NCI-H1694 treated with DMSO at 0.1 percent for 48 hours (cell line): ENCODE measurements at places on chromosomes 2 and 18.
A peak's percentile ranks its signal among the peaks of the same experiment; 100 is the strongest.

GRCh38 chr18:23244401-23244800 lies 109.1 kb downstream of the CABLES1 start:
- DNase-seq: peak; percentile 87

DNA sequence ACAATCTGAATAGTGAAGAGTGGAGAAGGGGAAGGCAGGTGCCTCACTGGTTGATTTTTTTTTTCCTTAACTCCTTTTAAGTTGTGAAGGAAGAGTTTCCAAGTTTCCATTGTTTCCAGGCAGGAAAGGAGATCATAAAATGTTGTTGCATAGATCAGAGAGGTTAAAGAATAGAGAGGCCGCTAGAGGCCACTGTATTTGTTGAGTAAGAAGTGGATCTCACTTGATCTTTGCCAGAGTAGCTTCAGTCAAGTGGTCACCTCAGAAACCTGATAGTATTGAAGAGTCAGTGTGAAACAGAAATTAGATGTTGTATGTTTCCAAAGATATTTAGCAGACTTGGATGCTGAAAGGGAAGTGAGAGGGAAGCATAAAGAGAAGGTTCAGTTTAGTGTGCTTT lies 17.6 kb downstream of the CTNNA2 start:
- no peak for DNase-seq

DNA sequence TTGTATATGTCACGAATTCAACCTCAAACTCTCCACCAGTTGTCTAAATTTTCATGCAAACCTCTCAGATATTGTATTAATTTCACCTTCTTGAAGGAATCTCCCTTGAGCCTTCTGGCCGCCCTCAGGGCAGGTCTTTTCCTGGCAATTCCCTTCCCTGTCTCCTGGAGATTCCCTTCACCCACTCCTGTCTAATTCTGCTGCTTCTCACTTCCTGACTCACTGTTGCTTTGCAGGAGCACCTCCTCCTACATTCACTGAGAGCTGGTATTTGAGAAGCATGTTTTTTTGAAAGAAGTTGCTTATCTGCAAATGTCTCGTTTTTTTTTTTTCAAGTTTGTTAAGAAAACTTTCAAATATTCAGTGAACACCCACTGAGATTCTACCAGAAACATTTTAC lies 79.9 kb upstream of the OTOS start:
- no peak for DNase-seq

DNA sequence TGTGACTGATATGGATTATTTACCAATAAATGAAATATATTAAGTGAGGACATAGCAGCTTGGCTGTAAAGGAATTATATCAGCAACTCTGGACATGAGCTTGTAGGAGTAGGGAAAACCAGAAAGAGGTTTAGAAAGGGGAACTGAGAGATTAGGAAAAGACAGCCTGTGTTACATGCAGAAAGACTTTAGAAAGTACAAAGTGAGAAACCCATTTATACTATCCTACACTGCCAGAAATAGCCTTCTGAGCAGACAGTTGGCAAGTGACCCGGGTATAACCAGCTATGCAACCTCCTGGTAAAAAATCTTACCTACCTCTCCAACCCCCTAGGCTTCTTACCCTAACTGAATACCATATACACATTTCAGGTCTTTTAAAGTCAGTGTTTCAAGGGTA lies 134.1 kb downstream of the ANKRD44 start:
- DNase-seq: no peak

DNA sequence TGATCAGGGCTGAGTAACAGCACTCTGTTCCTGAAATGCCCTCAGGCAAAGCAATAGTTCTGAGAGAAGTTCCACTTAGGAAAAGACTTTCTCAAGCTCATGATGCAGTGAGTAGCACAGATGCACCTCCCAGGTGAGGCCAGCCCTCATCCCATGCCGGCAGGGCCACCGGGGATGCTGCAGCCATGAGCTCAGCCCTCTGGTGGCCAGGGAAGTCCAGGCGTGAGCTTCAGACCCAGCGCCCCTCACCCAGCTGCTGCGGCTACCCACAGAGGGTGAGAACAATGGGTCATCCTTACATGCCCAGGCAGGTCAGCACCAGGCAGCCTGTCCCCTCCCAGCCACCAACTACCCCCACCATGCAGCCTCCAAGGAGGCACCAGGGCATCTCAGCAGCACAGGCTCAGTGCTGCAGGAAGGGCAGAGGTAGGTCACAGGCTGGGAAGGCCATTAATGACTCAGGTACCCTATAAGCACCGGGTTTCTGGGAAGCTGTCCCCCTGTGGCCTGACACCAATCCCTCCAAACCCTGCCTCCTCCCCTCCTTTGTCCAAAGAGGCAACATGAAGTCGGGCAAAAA lies 50.6 kb downstream of the TTC32 start:
- DNase-seq: no peak

DNA sequence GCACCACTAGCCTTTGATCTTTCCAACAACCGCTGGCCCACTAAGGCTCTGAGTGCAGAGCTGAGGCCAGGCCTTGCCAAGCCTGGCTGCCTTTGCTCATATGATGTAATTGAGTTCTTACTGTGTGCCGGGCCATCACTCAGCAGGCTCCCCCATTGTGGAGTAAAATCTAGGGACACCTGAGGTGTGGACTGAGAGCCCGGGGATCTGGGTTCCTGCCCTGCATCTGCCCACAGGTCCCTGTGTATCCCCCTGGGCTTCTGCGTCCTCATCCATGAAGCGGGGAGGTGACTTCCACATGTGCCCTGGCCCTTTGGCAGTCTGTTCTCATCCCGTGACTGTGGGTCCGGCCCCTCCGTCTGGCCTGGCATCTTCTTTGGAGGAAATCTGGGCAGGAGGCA lies 33.8 kb downstream of the GREB1 start:
- no peak for DNase-seq

GRCh38 chr2:138094031-138094430 lies 129.8 kb downstream of the HNMT start:
- no peak for DNase-seq

DNA sequence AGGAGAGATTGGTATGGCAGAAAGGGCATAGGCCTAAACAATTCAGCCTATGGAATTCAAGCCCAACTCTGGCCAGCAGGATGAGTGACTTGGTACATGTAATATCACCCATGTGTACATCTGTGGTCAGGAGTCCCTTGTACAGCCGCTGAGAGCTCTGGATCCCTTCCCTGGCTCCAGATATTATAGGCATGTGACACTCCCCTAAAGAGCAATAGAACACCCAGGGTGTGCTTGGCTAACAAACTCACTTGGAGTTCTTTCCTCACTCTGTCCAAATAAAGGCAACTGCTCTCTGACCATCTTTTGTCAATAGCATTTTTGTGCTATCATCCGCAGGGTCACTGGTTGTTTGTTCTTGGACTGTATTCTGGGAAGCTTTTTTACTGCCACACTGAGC lies 197.4 kb upstream of the NCKAP5 start:
- no peak for DNase-seq

DNA sequence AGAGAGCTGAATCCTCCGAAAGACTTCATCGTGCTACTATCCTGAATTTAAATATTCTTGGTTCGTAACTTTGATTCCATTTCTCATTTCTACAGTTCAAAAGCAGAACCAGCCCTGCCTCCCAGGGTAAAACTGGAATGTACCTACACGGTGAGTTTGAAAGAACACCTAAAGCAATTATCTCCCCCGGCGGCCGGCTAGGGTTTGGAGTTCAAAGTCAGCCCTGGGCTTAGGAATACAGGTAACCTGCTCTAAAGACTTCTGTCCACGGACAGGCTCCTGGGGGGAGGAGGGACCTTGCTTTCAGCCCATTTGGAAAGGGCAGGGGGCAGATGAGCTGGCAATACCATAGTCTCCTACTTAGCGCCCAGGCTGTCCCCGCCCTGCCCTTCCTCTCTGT lies 32.3 kb downstream of the CYP27C1 start:
- DNase-seq: no peak

DNA sequence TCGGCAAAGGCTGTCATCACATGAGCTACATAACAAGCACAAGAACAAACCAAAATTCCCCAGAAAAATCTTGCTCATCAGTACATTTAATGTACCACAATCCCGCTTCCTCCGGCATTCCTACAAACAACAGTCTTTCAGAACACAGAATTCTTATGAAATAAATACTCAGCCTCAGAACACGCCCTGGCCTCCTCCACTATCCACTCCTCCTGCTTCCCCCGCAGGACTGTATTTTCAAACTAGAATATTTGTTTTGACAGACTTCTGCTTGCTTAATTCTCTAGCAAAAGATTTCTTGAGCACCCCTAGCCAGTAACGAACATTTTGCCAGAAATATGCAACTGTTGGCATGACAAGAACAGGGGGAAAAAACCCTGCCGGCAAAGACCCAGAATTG lies 131.2 kb downstream of the THADA start:
- DNase-seq: no peak

GRCh38 chr2:65055422-65056214 lies 598 bp upstream of the CEP68 start:
- DNase-seq: no peak

- DNase-seq: no peak
These were observed 71.0 kb downstream of the PRPF40A start for GRCh38 chr2:152646264-152646663.

DNA sequence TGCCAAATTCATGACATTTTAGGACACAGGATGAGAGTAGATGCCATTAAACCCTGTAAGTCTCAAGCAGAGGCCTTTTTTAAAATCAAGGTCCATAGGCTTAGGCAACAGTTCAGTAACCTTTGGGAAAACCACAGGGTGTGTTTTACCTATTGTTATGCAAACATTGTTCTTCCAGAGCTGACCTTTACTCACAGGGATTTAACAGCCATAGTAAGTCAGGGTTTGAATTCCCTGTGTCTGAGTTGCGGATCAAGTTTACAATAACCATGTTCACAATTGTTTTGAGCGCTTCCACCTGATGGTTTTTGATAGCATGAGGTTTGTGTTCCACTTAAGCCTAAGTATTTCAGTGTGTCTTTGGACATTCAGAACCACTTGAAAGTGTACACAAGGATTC lies 160.1 kb upstream of the BOD1L2 start:
- DNase-seq: no peak

GRCh38 chr2:98647636-98648035 lies 39.2 kb downstream of the UNC50 start:
- DNase-seq: no peak

DNA sequence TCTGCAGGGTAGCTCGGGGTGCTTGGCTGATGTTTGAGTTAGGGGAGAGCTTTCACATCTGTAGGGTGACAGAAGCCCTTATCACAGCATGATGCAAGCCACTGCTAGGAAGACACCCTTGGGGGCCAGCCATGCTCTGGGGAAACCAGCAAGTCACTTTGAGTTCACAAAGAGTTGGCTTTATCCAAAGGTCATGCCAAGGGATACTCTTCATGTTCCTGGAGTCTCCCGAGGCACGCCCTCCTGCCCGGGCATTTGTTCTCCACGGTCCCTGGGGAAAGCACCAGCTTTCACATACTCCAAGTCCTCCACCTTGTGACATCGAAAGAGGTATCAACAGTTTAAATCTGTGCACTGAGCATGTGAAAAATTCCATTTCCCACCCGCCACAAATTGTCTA lies 227.7 kb downstream of the VAPA start:
- DNase-seq: no peak

- DNase-seq: peak; percentile 62
These were observed 110.2 kb downstream of the MDH1 start for GRCh38 chr2:63698786-63699548.

DNA sequence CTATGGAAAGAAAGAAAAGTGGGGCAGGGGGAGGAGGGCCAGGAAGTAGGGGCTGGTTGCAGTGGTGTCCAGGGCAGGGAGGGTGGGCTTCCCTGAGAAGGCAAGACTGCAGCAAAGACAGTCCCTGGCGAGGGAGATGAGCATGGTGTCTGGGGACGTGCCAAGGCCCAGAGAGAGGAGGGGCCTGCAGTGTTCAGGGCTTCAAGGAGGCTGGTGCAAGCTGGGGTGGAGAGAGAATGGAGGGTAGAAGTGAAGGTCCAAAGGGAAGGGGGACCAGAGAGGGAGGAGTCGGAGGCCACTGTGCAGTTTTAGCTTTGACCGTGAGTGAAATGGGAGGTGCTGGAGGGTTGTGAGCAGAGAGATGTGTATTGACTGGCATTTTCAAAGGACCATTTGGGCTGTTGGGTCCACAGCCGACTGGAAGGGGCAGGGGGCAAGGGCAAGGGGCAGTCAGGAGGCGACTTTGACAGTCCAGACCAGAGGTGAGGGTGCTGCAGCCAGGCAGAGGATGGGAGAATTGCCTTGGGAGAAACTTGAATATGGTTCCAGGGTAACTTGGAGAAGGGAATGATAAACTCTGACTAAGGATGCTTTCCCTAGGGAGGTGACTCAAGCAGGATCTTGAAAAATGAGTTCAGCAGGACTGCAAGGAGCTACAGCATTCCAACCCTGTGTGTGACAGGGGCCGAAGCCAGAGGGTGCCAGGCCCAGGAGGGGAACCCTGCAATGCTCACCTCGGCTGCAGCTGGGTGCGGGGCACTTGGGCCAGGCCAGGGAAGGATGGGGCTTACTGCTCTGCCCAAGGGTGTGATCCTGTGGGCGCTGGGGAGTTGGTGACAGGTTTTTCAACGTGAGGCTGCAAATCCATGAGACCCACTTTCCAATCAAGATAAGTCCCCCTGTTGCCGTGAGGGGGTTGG lies 177.1 kb upstream of the HAAO start:
- no peak for DNase-seq

GRCh38 chr18:13395577-13395976 lies 177.0 kb downstream of the LDLRAD4 start:
- DNase-seq: no peak

- DNase-seq: no peak
These were observed 59.6 kb downstream of the FEZ2 start for GRCh38 chr2:36538335-36538734.

DNA sequence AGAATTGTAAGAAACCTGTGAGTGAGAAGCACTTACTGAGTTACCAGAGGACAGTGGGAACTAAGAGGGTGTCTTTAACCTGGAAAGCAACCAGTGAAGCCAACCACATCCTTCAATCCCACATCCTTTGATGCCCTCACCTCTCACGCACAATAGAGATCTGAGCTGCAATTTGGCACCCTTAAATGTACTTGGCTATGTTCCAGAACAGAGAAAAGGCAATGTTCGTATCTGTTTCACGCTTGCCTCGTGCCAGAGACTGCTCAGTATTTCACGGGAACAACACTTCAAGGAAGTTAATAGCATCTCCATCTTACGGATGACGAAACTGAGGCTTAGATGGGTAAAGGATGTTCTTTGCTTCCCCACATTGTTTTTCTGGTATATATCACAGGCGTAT lies 167.4 kb downstream of the DPP10 start:
- peak; percentile 48 for DNase-seq

- no peak for DNase-seq
These were observed 294.0 kb downstream of the DSC3 start for GRCh38 chr18:30748541-30748940.

DNA sequence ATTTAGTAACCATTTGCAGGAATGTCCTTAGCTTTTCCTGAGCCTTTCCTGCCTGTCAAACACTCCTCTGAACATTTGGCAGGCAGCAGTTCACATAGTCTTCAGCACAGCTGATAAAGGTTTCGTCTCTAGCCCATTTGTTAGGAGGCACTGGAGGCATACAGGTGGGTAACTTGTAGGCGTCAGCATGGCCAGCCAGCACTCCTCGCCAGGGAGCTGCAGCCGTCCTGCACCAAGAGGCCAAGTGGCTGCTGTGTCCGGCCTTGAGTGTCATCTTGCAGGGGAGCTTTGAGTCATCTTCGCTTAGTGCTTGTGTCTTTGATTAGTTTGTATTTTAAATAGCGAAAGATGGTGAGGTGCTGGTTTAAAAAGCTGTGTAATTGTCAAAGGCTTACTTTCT lies 120.3 kb upstream of the NFATC1 start:
- no peak for DNase-seq
